ENCODE measurements at places on chromosomes 1 and 21.

DNA sequence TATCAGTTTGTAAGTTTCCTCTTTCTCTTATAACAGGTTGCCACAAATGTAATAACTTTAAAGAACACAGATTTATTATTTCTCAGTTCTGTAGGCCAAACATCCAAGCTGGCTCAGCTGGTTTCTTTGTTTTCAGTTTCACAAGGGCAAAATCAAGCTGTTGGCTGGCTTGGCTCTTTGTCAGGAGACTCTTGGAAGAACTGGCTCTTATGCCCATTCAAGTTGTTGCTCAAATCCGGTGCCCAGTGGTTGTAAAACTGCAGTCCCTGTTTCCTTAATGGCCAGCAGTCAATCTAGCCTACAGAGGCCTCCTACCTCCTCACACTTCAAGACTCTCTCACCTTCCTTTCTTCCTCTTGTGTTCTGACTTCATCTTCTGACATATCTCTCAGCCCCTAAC is 1171.0 kb downstream of the MRPL39 start:
- no peak for DNase-seq

- no peak for DNase-seq
These were observed 2.0 kb upstream of the TNFSF18 start for GRCh38 chr1:173052681-173053196.

DNA sequence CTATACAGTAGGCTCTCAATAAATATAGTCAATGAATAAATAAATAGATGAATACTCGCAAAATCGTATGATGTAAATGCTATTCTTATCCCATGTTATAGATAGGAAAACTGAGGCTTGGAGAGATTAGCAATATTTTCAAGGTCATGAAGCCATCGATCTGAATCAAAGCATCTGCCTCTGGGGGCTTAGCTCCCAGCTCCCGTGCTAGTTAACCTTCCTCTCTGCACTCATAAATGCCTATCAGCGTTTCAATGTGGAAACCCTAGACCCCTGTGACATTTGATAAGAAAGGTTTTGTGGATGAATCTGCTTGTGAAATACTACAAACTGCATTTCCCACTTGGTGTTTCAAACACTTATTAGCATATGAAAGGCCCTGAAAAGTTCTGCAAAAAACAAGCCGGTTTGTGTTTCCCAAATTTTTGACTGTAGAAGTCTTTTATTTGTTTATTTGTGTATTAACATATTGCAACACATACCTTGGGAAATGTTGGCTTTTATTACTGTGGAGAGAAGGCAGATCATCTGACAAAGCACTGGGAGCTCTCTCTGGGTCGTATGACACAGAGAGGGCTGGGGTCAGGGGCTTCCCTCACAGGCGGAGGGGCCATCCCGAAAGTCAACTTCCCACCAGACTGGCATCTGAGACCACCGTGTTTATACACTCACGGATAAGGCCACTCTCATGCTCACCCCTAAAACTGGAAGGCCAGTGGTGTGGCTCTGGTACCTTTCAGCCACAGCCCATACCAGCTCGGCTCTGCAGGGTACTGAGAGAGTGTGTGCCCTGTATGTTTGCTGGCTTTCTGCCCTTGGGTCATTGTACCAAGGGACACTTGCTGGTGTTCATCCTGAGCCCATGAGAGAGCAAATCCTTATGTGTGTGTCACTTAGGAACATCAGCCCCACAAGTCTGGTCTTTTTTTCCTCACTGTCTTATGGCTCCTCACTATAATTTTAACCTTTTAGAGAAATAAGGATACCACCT is 993 bp upstream of the PROK1 start:
- DNase-seq: no peak

- DNase-seq: no peak
These were observed 32.4 kb upstream of the PIGC start for GRCh38 chr1:172476218-172476811.

DNA sequence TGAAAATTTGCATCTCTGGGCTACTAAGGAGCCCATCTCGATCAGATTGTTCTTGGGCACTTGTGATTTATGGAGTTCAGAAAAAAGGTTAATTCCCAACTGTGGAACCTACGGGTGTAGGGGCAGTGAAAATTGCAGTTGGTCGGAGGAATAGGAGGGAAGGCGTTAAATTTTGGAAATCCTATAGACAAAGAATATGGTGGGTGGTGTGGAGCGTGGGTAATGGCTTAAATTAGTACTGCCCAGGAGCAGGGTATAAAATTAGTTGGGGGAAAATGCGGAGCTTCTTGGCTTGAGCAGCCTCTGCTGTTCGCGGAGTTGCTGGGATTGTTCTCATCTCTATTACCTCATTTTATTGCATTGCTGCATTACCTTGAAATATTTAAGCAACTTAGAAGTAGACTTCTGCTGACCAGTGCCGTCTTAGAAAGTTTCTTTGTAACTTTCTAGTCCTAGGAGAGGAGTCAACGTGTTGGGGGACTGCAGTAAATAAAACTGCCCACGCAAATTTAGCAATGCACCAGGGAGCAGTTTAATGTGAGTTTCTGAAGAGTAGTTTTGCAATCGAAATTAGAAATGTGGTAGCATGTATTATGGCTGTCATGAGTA is 514 bp downstream of the S1PR1 start:
- peak; percentile 24 for DNase-seq

DNA sequence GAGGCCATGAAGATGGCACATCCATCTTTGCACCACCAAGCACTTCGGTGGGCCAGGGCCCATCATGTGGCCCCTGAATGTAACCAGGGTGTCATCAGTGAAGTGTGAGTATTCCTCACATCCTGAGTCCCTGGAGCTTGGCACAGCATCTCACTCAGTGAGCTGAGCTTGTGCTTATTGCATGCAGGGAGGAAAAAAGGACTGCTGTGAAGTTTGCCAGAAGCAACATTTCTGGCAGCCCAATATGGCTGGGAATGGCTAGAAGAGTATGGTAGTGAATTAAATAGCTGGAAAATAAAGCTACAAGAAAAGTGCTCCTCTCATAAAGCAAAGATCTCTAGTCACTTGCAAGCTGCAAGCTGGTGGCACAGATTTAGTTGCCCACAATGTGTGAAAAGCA is 109.3 kb downstream of the TNFSF18 start:
- DNase-seq: no peak

DNA sequence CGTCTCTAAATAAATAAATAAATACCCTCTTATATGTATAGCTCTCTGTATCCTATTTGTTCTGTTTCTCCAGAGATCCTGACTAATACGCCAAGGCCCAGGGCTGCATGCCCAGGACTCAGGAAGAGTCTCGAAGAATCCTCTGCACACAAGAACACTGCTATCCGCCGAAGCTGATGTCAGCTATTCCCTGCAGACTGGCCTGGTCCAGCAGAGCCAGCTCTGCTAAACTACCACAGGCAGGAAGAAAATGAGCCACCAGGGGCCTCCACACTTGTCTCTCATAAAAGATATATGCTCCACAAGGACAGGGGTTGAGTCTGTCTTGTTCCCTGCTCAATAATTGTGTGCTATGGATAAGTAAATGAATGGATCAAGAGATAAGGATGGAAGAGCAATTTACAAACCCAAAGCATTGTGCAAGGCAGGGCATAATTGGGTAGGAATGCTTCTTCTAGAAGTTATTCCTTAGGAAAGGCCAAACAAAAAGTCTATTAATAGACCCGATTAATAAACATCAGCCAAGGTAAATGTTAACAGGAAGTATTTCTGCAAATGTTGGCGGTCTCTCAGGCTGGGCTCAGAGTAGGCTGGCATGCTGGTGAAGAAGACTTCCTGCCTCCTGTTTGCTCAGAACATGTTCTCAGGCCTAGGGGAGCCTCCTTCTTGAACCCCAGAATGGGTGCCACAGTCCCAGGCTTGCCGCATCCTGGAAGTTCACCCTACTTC is 26.3 kb upstream of the MAN1C1 start:
- no peak for DNase-seq

GRCh38 chr1:101205457-101205856 is 31.4 kb upstream of the S1PR1 start:
- no peak for DNase-seq

DNA sequence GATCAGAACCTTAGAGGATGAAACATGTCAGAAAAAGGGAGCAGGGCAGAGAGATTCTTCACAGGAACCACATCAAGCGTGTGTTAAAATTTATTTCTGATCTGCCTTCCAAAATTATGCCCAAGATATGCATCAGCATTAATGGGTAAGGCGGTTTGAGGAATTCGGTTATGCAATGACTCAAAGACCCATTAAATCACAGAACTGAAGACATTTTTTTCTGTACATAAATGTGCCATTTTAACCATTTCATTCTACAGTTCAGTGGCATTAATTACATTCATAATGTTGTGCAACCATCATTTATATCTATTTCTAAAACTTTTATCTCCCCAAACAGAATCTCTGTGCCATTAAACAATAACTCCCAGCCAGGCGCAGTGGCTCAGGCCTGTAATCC is 43.4 kb downstream of the CNST start:
- DNase-seq: no peak

GRCh38 chr1:176567190-176567794 is 104.3 kb downstream of the PAPPA2 start:
- no peak for DNase-seq

- DNase-seq: no peak
These were observed 13.9 kb downstream of the CD247 start for GRCh38 chr1:167504467-167504827.

DNA sequence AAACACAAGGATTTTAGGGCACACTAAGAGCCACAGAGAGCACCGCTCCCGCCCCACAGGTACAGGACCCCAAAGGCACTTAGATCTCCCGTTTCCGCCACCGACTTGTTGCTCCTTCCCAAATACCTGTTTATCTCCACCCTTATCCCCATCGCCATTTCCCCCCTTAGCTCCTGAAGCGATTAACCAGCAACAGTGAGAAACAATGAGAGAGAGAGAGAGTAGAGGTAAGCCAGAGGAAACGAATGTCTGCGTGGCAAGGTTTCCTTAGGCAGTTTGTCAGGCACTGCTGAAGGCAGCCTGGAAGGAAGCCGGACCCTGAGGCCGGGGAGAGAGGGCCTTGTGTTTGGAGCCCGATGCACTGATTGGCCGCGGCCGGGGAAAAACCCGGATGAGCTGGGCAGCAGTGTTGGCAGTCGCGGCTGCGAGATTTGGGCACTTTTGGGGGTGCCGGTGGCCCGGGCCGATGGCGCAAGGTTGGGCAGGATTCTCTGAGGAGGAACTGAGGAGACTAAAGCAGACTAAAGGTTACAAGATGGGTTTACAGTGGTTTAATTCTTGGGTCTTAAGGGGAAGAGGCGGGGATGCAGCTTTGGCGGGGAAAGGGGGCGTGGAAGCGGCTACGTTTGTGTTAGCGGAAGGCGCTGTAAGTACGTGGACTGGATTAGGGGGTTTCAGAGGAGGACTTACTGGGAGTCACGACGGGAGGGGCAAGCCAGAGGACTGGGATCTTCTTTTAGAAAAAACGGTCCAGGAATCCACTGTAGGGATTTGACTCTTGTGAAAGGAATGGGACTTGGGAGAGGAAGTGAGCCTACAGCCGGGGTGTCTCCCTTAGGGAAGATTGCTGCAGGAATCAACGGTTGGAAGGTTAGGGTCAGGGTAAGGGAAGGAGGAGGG is at the start of gene GORAB:
Gene GORAB (plus strand): TSS at position 409 of the 900 bp plus-strand sequence. CDS start 58 bp downstream, at position 467.
- DNase-seq: peak; percentile 92

GRCh38 chr1:230368363-230368762 is 57.8 kb downstream of the PGBD5 start:
- DNase-seq: no peak

GRCh38 chr1:178504286-178504685 is 7.5 kb upstream of the CLEC20A start:
- no peak for DNase-seq

- DNase-seq: no peak
These were observed 60.6 kb upstream of the CD1D start for GRCh38 chr1:158119976-158120653.

GRCh38 chr1:26874896-26875295 is 11.9 kb downstream of the SFN start:
- DNase-seq: no peak

GRCh38 chr1:227654858-227655752 is 80.0 kb downstream of the JMJD4 start:
- DNase-seq: no peak

DNA sequence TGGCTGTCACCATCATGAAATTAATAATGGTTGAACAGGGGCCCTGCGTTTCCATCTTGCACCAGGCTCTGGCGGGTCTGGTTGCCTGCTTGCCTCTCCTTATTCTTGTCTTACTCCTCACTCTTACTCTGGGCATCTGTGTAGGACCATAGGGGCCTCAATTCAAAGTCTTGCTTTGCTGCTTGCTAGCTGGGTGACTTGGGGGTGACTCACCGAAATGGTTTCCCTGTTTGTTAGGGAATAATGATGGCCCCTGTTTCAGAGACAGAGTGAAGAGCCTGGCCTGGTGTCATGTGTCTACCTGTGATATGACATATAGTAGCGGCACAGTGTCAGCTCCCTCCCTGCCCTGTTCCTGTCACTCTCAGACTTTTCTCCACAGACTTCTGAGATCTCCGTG is 24.6 kb downstream of the KCNC4 start:
- no peak for DNase-seq

GRCh38 chr21:15560383-15561056 is 169.3 kb upstream of the USP25 start:
- no peak for DNase-seq

DNA sequence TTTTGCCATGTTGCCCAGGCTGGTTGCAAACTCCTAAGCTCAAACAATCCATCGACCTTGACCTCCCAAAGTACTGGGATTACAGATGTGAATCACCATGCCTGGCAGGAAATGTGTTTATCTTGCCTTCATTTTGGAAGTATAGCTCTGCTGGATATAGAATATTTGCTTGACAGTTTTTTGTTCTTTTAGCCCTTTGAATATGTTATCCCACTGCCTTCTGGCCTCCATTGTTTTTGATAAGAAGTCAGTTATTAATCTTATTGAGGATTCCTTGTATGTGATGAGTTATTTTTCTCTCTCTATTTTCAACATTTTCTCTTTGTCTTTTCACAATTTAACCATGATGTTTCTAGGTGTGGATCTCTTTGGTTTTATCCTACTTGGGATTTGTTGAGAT is 112.9 kb upstream of the RAB3GAP2 start:
- no peak for DNase-seq

- DNase-seq: no peak
These were observed 4.7 kb downstream of the TAGLN2 start for GRCh38 chr1:159920651-159921050.

DNA sequence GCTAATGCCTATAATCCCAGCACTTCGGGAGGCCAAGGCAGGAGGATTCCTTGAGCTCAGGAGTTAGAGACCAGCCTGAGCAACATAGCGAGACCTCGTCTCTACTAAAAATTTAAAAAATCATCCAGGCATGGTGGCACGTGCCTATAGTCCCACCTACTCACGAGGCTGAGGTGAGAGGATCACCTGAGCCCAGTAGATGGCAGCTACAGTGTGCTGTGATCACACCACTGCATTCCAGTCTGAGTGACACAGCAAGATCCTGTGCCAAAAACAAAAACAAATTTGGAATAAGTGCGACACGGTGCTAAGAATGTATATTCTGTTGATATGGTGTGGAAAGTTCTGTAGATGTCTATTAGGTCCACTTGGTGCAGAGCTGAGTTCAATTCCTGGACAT is 15.1 kb downstream of the USP33 start:
- no peak for DNase-seq

- no peak for DNase-seq
These were observed 71.9 kb downstream of the HIVEP3 start for GRCh38 chr1:41846625-41847405.

GRCh38 chr1:43414634-43415223 is 25.0 kb downstream of the SZT2 start:
- peak; percentile 40 for DNase-seq
